AG09309 (cell line): ENCODE measurements at places on chromosomes 12 and 14.

- DNase-seq: no peak
These were observed 20.4 kb downstream of the MAP3K12 start for GRCh38 chr12:53478865-53479264.

DNA sequence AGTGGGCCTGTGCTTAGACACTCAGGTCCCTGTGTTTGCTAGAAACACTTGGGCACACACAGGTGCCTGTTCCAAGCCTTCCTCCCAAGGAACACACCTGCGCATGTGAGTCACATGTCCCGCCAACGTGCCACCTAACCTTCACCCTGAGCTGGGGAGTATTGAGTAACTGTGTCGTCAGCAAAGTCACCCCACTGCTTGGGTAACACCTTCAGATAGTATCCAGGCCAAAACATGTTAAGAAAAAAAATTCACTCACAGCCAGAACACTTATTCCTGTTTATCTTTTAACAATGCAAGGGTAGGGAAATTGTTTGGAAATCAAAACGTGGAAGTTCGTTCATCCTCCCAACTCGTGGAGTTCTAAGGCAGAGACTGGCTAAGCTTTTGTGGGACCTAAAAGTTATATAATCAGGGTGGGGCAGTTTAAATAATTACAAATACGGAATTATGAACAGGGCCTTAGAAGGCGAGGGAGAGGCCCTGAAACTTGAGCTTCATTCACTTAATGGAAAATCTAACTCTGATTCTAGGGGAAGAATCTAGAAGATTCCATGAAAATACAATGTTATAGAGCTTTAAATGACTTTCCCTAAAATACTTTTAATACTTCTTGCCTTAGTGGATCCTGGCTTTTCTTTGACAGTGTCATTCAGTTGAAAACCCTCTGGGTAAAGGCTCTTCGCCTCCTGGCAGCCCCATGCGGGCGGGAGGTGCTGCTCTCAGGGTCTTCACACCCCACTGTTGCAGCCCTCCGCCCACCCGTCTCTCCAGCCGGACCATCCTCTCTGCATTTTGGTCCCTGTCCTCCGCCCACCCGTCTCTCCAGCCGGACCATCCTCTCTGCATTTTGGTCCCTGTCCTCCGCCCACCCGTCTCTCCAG lies 30.3 kb upstream of the ADIPOR2 start:
- no peak for DNase-seq

DNA sequence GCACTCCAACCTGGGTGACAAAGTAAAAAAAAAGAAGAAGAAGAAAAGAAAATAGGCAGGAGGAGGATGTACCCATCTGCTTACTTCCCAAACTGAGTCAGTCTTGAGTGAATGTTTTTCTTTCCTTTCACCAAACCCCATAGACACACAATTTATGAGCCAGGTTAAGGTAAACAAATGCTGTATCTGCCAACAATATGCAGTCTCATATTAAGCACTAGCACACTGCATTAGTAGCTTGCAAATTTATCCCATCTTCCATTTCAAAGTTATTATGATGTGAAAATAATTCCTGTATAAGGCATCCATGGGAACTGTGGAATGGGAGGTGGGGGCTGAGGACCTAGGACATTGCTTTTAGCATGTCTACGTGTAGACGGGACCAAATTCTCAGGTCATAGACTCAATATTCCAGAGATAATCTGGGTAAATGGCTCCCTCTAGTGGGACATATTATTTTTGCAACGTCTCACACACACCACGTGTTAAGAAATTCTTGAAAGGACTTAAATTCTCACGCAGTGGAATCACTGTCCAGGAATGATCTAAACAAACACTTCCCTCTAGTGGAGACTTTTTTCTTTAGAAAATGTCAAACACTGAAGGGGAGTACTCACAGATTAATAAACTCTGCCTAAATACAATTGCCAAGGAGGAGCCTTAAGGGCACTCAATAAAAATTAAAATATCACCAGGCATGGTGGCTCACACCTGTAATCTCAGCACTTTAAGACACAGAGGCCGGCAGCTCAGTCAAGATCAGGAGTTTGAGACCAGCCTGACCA lies 17.1 kb upstream of the OR10P1 start:
- DNase-seq: peak; percentile 84

- no peak for DNase-seq
These were observed 6.0 kb downstream of the ACVRL1 start for GRCh38 chr12:51913071-51914033.

DNA sequence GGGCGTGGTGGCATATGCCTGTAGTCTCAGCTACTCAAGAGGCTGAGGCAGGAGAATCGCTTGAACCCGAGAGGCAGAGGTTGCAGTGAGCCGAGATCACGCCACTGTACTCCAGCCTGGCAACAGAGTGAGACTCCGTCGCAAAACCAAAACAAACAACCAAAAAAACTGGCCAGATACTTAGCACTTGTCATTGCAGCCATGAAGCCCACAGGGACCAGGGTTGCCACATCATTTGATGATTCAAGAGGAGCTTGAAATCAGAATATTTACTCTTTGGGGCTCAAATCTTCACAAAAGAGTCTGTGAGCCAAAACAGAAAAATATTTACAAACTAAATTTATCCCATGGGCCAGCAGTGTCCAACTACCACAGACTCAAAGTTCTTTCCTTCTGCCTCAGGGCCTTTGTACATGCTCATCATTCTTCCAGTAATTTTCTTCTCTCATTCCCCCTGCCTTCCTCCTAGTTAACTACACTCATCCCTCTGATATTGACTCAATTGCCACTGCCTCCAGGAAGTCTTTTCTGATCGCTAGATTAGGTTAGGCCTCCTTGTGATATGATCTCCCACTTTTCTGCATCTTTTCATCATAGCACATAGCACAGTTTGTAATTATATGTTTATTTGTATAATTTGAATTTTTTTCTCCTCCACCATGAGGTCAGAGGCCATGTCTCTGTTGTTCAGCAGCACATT lies 130.8 kb upstream of the PLEKHG7 start:
- no peak for DNase-seq

GRCh38 chr12:113485330-113485729 lies 13.7 kb upstream of the LHX5 start:
- no peak for DNase-seq

DNA sequence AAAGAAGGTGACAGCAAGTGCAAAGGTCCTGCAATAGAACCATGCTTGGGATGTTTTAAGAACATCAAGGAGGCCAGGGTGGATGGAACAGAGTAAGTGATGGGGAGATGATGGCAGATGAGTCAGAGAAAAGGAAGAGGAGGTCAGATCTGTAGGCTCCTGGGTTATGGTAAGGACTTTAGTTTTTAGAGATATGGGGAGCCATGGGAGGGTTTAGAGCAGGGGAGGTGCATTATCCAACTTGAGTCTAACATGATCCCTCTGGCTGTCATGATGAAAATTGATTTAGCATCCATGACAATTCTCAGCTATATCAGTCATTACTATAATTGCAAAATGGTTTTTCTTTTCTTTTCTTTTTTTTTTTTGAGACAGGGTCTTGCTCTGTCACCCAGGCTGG lies 7.3 kb upstream of the PLBD2 start:
- no peak for DNase-seq

DNA sequence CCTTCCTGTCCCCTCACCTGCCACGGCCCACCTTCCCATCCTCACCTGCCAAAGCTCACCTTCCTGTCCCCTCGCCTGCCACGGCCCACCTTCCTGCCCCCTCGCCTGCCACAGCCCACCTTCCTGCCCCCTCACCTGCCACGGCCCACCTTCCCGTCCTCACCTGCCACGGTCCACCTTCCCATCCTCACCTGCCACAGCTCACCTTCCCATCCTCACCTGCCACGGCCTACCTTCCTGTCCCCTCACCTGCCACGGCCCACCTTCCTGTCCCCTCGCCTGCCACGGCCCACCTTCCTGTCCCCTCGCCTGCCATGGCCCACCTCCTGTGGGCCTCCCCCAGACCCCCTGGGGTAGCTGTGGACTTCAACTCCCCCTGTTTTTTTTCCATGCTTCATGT lies 48.8 kb upstream of the GPR68 start:
- no peak for DNase-seq

DNA sequence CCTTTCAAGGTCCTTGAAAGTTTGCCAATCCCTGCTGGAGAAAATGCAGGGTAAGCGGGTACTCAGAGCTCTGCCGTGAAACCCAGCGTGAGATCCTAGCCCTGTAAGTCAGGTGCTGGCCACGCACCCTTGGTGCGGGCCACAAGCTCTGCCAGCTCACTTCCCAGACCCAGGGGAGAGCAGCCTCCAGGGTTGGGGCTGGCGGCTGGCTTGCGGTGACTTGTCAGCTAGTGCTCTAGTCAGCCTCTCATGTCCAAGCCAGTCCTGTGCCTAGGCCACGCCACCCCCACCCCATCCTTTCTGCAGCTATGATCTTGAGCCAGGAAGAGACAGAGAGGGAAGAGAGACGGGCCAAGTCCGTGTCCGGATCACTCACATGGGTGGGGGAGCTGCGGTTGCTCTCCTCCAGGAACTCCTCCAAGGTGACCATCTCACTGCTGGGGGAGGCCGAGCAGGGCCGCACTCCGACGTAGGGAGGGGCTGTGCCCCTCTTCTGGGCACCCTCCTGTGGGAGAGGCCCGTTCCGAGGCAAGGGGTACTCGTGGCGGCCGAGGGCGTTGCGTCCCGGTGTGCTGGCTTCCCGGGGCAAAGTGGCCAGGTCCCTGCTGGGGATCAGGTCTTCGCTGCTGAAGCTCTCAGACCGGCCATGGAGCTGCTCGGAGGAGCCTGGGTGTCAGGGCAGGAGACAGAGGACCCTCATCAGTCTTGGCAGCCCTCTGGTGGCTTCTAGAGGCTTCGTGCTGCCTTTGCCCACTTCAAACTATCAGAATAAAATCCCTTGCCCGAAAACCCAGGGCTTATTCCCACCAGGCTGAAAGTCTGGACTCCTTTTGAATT lies 33.3 kb upstream of the GPR68 start:
- DNase-seq: no peak

- no peak for DNase-seq
These were observed 93.4 kb upstream of the SLCO1C1 start for GRCh38 chr12:20601668-20602280.

DNA sequence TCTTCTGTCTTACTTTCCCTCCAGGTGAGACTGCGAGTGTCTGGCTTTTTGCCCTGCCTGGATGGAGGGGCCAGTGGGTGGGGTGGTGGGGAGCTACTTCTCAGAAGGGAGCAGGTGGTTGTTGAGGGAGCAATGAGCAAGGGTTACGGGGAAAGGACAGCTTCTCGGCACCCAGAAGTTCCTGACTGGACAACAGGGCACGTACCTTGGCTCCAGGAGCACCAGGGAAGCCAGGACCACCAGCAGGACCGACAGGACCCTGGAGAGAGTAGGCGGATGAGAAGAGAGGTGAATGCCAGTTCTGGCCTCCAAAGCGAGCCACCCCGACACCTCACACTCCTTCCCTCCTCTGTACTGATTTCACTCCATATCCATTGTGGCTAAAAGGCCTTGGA lies 15.3 kb downstream of the COL2A1 start:
- no peak for DNase-seq

DNA sequence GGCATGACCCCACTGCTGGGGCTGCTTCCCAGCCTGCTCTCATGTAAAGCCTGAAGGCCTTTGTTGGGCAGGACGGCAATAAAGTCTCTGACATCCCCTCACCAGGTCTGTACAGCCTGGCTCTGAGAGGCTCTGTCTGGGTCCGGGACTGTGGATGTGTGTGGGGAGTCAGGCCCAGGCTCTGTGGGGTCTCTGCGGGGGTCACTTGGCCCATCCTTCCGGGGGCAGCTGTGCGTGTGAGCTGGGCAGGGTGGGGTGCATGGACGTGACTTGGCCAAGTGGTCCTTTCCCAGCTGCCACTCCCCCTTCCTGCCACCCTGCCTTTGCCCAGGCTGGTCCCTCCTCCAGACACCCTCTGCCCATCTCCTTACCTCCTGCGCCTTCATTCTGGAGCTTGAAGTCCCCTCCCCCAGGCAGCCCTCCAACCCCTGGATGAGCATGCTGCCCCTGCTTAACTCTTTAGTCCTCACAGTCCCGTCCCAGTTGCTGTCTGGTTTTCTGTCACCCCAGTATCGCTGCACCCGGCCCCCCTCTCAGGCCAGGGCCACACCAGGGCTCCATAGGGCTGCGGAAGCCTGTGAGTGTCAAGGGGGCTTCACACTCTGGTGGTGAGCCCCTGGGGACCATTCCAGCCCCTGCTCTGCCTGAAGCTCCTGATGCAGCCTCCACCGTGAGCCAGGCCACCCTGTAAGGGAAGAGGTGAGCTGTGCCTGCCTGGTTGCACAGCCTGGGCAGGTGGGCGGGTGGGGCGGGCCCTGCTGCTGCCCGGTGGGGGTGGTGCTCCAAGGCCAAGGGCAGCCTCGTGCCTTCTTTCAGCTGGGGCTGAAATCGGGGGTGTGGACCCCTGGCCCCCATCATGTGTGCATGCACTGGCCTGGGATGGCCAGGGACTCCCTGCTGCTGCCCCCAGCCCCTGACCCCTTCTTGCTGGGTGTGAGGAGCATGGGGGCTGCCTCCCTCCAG lies 25.5 kb upstream of the KIF26A start:
- no peak for DNase-seq

DNA sequence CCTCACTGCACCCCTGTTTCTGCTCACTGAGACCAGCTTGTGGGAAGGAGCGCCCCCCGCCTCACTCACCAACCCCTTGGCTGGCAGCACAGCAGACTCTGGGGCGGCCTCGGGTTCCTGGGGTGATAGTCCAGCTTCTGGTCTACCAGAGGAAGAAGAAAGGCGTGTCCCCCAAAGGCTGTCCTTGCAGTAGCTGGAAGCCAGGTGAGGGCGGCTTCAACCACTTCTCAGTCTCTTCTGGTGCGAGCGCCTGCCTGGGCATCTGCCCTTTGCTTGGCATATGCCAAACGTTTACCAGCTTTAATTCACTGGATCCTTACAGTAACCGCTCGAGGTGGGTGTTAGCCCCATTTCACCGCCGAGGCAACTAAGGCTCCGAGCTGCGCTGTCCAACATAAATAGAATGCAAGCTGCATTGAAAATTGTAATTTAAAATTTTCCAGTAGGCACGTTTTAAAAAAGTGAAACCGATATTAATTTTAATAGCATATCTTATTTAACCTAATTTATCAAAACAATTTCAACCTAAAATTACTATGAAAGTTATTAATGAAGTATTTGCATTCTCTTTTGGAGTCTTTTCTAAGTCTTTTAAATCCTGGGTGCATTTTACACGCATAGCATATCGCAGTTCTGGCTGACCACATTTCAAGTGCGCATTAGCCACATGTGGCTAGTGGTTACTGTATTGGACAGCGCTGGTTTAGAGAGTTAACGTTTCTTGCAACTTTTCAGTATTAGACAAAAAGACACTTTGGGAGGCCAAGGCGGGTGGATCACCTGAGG lies 872 bp downstream of the FAM177A1 start:
- DNase-seq: no peak

- DNase-seq: no peak
These were observed 11.0 kb downstream of the PTGER2 start for GRCh38 chr14:52325126-52325525.

GRCh38 chr14:54046250-54046649 lies 89.6 kb upstream of the BMP4 start:
- DNase-seq: no peak
